ENCODE measurements at places on chromosomes 1 and 21.

DNA sequence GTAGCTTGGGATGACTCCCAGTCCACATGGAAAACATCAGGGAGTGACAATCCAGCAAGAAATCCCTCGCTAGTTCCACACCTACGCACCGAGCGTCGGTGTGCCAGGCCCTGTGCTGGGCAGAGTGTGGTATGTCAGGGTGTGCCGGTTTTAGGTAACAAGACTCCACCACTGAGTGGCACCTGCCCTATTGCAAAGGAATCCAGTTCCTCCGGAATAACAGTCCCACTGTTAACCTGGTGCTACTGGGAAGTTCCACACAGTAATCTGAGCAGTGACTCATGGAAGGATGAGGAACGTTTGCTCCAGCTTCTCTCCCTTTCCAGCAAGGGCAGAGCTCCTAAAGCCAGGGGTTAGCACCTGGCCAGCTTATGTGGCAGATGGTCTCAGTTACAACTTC, 14.3 kb downstream of the RNF207 start:
- DNase-seq: no peak

DNA sequence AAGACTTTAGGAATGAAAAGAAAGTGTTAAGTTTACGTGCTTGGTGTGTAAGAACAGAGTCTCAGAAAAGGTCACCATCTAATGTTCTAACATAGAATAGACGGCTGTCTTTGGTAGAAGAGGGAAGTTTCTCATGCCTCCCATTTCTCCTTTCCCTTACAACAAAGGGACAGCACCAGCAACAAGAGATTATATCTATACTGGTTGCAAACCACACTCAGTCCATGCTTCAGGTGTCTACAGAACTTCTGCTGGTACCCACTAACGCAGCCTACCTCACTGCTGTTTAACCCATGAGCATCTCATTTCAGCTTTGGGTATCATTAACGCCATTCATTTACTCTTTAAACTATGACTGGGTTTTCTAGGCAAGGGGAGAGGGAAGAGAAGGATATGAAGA, 9.2 kb upstream of the ITPKB start:
- no peak for DNase-seq

- no peak for DNase-seq
Observed at GRCh38 chr1:52426371-52426770, 22.0 kb downstream of the PRPF38A start.

DNA sequence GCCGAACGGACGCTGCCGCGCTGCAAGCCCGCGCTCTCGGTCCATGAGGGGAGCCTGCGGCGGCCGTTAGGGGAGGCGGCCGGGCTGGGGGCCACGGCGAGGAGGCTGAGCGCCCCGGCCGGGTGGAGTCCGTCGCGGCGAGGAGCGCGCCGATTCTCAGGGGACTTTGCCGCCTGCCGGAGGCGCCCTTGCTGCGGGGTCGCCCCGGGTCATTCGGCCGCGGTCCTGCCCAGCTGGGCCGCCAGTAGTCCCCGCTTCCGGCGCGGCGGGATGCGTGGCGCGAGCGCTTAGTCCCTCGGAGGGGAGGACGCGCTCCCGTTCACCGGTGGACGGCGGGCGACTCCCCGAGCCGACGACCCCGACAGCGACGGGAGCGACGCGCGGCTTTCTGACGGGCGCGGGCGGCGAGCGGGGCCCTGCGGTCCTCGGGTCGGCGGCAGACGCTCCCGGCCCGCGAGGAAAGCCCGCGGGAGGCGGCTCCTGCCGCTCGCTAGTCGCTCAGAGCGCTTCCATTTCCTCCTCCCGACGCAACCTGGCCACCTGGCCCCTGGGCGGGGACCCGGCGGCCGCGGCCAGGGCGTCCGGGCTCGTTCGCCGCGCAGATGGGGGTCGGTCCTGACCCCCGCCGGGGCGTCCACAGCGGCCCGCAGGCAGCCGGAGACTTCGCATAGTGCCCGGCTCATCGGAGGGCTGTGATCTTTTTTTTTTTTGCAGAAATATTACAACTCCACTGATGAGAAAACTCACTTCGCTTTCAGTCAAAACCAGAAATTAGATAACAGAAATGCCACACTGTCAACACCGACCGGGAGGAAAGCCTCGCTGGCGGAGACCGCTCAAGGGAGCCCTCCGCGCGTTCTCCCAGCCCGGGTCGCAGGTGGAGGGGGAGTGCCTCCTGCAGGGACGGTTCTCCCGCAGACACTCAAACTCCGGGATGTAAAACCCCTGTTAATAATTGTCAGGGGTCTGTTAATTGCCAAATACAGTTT, 641 bp upstream of the ZBTB21 start:
- DNase-seq: peak; percentile 70

- no peak for DNase-seq
Observed at GRCh38 chr1:201469645-201470074, 672 bp upstream of the PHLDA3 start.

DNA sequence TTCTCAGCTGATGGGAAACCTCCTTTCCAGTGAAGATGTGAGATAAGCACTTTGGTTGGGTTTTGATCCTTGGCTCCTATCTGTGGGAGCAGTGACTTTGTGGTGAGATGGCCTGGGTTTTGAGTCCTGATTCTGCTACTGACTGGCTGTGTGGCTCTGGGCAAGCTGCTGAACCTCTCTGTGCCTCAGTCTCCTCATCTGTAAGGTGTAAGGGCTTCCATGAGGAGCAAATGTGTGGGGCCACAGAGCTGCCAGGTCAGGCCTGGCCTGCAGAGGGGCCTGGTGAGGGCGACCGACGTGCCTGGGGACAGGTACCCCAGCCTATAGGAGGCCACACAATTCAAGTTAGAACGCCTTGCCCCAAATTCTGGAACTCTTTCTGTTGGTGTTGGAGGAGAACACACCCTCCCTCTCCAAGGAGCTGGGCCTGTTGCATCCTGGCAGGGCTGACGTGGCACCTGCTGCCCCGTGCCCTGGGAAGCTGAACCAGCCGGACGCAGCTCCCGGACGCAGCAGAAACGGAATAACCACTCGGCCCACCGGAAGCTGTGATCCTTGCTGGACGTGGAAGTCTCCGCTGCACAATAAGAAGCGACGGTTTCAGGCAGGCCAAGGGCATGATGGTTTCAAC, 62.7 kb downstream of the AGPAT3 start:
- no peak for DNase-seq

- no peak for DNase-seq
Observed at GRCh38 chr1:33388805-33389771, 41.8 kb downstream of the PHC2 start.

- no peak for DNase-seq
Observed at GRCh38 chr1:54650417-54650816, 8.8 kb downstream of the MROH7 start.

GRCh38 chr1:7609311-7609994, 161.6 kb upstream of the VAMP3 start:
- no peak for DNase-seq

- DNase-seq: no peak
Observed at GRCh38 chr1:197857477-197857876, 45.0 kb upstream of the C1orf53 start.

DNA sequence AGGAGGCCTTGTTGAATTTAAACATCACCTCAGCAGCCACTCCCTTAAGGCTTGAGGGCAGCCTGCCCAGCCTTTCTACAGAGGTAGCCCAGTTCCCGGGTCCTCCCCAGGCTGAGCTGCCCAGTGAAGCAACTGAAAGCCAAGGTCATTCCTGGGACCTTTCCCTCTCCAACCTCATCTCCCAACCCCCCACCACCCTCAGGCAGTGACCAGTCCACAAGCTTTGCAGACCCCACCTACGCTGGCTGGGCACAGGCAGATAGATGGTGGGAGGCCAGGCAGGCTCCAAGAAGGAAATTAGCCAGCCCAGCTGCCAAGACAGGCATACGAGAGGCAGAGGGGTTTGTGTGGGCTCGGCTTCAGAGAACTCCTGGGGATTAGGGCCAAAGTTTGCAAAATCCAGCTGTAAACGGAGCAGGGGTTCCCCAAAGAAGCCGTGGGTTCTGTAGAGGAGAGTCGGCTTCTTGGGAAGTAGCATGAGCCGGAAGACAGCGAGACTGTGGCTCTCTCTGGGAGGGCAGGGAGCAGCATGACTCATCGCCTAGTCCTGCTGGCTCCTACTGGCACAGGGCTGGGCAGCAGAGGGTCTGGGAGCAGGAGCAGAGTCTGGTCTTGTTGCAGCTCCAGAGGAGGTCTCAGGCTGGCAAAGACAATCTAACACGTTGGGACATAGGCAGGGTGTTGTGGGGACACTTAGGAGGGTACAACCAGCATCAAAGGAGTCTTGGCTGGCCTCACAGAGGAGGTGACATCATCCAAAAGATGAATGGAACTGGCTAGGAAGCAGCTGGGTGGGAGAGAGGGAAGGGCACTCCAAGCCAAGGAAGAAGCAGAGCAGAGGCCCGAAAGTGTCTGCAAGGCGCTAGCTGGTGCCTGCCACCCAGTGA, 2.8 kb upstream of the ZC3H12A start:
- peak; percentile 26 for DNase-seq

DNA sequence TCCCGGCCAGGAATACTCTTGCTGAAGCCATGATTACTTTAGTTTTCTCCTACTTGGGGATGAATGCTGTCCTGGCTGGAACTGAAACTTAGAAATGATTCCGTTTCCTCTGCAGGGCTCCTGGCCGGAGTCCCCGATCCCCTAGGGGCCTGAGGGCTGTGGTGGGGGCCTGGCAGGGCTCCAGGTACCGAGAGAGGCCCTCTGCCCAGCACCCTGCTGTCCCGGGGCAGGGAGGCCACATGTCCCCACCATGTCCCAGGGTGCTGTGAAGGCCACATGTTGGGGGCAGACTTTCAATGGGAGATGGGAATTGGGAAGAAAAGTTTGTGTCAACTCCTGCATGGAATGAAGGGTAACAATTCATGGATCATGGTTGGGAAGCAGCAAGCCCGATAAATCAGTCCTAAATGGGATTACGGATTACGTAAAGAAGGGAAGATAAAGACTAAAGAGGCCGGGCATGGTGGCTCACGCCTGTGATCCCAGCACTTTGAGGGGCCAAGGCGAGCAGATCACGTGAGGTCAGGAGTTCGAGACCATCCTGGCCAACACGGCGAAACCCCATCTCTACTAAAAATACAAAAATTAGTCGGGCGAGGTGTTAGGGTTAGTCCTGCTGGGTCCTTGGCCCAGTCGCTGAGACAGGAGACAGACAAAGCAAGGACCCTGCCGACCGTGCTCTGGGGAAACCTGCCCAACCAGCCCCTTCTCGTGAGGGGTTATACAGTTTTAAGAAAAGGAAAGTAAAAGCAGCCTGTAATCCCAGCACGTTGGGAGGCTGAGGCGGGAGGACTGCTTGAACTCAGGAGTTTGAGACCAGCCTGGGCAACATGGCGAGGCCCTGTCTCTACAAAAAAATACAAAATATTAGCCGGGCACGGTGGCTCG, 37.6 kb downstream of the MORN1 start:
- DNase-seq: no peak

- DNase-seq: no peak
Observed at GRCh38 chr1:39063775-39064174, 37.6 kb downstream of the NDUFS5 start.

DNA sequence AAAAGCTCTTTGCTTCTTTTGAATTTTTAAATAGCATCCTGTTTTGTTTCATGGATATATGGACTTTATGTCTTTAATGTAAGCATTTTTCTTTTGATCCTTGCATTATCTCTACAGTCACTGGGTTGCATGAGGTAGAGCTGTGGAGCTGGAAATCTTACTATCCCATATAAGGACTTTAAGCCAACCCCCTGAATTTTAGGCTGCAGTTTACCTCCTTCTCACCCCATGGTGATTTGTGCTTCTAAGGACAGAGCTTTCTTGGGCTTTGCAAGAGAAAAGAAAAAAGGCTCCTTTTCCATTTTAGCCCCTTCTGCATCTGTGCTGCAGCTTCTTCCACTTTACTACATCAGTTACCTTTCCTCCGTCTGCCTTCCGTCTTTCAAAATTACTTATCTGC, 373.8 kb downstream of the HHAT start:
- no peak for DNase-seq

DNA sequence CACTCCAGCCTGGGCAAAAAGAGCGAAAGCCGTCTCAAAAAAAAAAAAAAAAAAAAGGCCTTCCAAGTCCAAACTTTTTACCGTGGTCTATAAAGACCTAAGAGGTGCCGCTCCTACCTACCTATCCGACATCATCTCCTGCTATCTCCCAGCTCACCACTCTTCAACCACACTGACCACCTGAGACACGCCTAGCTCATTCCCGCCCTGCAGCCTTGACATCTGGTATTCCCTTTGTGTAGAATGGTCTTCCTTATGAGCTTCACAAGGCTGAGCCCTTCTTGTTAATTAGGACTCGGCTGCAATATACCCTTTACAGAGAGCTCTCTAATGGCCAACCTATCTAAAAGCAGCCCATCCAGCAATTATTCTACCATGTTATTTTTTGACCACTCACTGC, 680 bp downstream of the MAGOH start:
- DNase-seq: no peak

DNA sequence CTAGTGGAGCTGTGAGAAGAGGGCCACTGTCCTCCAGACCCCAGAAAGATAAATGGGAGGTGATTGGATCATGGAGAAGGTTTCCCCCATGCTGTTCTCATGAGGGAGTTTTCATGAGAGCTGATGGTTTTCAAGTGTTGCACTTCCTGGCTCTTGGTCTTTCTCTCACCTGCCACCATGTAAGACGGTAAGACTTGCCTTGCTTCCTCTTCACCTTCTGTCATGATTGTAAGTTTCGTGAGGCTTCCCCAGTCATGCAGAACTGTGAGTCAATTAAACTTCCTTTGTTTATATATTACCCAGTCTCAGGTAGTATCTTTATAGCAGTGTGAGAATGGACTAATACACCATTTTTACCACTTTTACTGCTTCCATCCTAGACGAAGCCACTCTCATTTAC, 27.6 kb downstream of the GPR88 start:
- no peak for DNase-seq

- no peak for DNase-seq
Observed at GRCh38 chr1:84946631-84947030, 50.3 kb downstream of the MCOLN2 start.

- DNase-seq: no peak
Observed at GRCh38 chr1:74690909-74691308, 17.3 kb upstream of the ERICH3 start.

- DNase-seq: no peak
Observed at GRCh38 chr1:63524201-63524600, 876 bp downstream of the EFCAB7 start.

DNA sequence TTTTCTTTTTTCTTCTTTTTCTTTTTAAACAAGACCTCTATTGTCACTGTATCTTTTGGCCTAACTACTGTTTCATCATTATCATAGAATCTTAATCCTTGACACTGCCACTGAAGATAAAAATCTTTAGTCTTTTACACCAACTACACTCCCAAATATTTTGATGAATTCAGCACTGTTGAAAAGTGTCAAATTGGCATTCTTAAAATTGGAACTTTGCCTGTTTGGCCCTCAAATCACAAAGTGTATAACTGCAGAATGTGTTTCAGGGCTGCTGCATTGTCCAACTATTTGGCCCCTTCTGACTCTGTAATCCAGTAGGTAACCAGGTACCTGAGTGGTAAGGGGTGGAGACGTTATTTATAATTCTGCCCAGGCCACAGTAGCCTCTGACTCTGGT, 34.3 kb downstream of the ACTN2 start:
- DNase-seq: no peak

- DNase-seq: no peak
Observed at GRCh38 chr1:32273391-32274208, 18.3 kb upstream of the HDAC1 start.

Data from hippocampal formation (tissue), 2 donors.